ENCODE measurements at places on chromosomes 5 and 9.

GRCh38 chr9:37668116-37668601 lies 17.4 kb downstream of the FRMPD1 start:
- no peak overlapping the region for H3K4me3 ChIP-seq
- no peaks in the 10 kb centered on the region for H3K4me1 ChIP-seq
- DNase-seq = no peak
- no peaks in the 10 kb centered on the region for H3K36me3 ChIP-seq
- H3K27ac ChIP-seq = no peak overlapping the region
- peaks cover 2% of the 10 kb centered on the region for H3K27me3 ChIP-seq

- DNase-seq = no peak
- no peak overlapping the region for H3K4me3 ChIP-seq
- H3K4me1 ChIP-seq = no peaks in the 10 kb centered on the region
- H3K27ac ChIP-seq = no peak overlapping the region
- no peaks in the 10 kb centered on the region for H3K27me3 ChIP-seq
Measured at GRCh38 chr5:77356740-77357139, 135.4 kb downstream of the WDR41 start.

DNA sequence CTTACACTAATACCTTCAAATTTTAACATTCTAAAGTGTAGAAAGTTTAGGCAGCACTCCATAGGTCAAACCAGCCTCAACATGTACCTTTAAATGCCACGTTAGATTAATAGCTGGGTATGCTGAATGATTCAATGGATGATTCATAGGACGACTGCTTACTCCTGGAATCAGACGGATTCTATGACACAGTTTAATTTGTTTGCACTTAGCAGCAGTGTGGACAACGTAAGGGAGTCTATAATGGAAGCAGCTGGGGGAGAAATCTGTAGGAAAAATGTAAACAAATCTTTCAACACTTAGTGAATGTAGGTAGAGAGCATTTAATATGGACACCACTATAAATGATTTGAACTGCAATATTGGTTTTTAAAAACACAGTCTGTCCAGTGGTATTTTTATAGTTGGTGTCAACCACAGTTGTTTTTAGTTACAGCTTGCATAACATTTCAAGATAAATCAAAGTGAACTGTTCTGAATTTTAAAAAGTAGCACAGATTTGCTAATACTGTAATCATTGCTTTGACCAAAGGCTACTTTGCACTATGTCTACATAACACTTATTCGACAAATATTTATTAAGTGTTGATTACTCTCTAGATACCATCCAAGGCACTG lies 701.5 kb upstream of the MEF2C start:
- DNase-seq = no peak
- H3K27me3 ChIP-seq = no peaks in the 10 kb centered on the region
- H3K27ac ChIP-seq = no peak overlapping the region
- no peak overlapping the region for H3K4me3 ChIP-seq
- no peaks in the 10 kb centered on the region for H3K4me1 ChIP-seq
- no peaks in the 10 kb centered on the region for H3K36me3 ChIP-seq

DNA sequence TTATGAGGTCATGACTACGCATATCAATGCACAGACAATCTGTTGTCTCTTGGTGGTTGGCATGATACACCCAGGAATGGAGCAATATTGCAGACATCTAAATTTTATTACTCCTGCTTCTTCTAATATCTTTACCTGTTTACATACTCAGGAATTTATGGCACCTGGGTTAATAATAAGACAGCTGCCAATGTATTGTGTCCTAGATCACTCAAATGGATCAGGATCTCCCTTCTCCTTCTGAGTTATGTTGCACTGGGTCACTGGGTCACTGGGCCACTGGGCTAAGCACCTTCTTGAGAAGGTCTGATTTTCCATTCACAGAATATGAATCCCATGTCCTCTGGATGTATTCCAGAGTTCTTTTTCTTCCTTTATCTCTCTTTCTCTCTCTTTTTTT lies 41.8 kb downstream of the CCL28 start:
- no peak for DNase-seq
- H3K27ac ChIP-seq = no peak overlapping the region

DNA sequence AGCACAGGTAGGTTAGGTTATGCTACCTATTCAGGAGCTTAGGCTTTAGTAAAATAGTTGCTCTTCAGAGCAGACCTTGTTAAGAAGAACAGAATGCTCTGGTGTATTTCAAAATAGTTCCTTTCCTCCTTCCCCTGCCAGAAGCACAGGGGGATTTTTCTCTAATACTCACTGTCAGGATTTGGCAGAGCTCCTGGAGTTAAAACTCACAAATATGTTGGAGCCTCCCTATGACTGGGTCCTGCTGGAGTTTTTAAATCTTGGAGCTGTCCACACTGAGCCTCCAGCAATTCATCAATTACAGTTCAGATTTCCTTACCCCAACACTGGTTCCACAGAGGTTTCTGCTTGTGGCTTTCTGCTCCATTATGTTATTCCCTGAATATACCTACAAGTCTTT lies 1233.8 kb upstream of the WWC1 start:
- H3K27ac ChIP-seq = no peak overlapping the region
- H3K36me3 ChIP-seq = no peaks in the 10 kb centered on the region
- DNase-seq = no peak
- no peak overlapping the region for H3K4me3 ChIP-seq
- H3K4me1 ChIP-seq = no peaks in the 10 kb centered on the region
- no peaks in the 10 kb centered on the region for H3K27me3 ChIP-seq

- no peak overlapping the region for H3K27ac ChIP-seq
- peaks cover 29% of the 10 kb centered on the region for H3K4me1 ChIP-seq
- no peaks in the 10 kb centered on the region for H3K27me3 ChIP-seq
- no peak for DNase-seq
Measured at GRCh38 chr9:94861589-94862272, 135.2 kb downstream of the AOPEP start.

GRCh38 chr9:123364241-123364824 lies 8.3 kb downstream of the CRB2 start:
- no peak for DNase-seq
- H3K4me3 ChIP-seq = no peak overlapping the region
- no peaks in the 10 kb centered on the region for H3K36me3 ChIP-seq
- H3K4me1 ChIP-seq = peaks cover 12% of the 10 kb centered on the region

DNA sequence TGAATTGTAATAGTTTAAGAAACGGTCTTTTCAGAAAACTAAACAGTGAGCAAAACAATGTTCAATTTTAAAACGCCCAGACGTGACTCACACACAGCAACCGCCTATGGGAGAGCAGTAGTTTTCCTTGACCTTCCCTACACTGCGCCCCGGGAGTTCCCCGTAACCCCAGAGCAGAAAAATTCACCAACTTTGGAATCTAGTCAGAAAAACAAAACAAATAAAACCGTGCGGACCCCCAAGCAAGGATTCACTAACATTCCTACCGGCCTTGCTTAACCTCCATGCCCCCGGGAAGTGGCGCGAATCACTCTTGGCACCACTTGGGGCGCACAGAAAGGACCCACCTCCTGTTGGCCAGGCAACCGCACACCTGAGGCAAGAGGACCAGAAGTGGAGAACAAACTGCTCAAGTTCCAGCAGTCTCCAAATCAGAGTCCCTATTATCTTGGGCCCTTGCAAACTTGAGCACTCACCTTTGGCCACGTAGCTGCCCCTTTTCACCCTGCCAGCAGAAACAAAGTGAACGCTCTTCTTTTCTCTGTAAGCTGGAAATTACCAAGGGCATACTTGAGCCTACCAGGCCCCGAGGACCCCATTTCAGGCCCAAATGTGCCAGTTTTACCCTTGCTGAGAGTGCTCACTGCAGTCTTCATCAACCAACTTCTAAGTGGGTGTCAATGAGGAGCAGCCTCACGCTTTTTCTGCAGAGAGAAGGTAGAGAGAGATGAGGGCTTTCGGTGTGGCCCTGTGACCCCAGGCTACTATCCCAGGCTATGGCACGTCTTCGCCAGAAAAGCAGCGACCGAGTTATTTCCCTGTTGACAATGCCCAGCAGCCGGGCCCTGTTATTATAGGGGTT lies 189.7 kb downstream of the MEF2C start:
- H3K4me3 ChIP-seq = no peak overlapping the region
- peaks cover 24% of the 10 kb centered on the region for H3K4me1 ChIP-seq
- H3K36me3 ChIP-seq = no peaks in the 10 kb centered on the region

DNA sequence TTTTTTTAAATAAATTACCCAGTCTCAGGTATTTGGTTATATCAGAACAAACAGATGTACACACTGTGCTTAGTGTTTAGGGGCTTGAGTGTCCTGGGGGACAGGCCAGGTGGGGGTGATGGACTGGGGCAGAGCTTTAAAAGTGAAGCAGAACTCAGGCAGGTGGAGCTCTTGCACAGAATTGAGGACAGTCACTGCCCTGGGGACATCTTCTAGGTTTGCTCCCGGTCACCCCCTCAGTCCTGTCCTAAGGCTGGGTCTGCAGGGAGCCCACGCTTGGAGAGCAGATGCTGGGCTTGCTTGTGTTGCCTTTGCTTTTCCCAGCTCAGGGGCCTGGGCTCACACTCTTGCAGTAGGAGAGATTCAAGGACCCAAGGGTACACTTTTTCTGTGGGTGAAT lies 10.8 kb downstream of the GADD45G start:
- no peaks in the 10 kb centered on the region for H3K27me3 ChIP-seq
- H3K4me3 ChIP-seq = no peak overlapping the region
- H3K36me3 ChIP-seq = no peaks in the 10 kb centered on the region
- no peak overlapping the region for H3K27ac ChIP-seq

GRCh38 chr9:95266649-95267048 lies 50.9 kb downstream of the FANCC start:
- DNase-seq = no peak
- no peaks in the 10 kb centered on the region for H3K27me3 ChIP-seq
- no peak overlapping the region for H3K4me3 ChIP-seq

DNA sequence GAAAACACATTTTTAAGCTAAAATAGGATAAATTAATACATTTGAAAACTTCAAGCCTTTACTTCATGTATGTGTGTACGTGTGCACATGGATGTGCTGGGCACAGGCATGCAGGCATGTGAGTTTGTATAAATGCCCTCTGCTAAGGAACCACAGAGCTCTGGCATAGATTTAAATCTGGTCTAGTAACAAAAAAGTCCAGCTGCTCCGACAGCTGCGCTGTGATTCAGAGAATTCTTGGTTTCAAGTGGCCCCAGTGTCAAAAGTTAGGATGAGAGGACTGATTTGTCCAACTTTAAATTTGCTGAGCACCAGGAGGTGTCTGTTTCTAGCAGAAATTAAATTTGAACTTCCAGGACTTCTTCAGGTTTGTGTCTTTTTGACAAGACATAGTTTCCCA lies 203.7 kb upstream of the TUT7 start:
- no peaks in the 10 kb centered on the region for H3K4me1 ChIP-seq
- H3K27ac ChIP-seq = no peak overlapping the region
- no peak overlapping the region for H3K4me3 ChIP-seq
- no peak for DNase-seq
- no peaks in the 10 kb centered on the region for H3K27me3 ChIP-seq

- no peaks in the 10 kb centered on the region for H3K27me3 ChIP-seq
- no peaks in the 10 kb centered on the region for H3K4me1 ChIP-seq
- no peak overlapping the region for H3K4me3 ChIP-seq
- H3K36me3 ChIP-seq = no peaks in the 10 kb centered on the region
- H3K27ac ChIP-seq = no peak overlapping the region
- DNase-seq = no peak
Measured at GRCh38 chr9:76626141-76626540, 138.1 kb upstream of the PCA3 start.

- no peaks in the 10 kb centered on the region for H3K36me3 ChIP-seq
- no peak overlapping the region for H3K4me3 ChIP-seq
- no peak for DNase-seq
- peaks cover 15% of the 10 kb centered on the region for H3K4me1 ChIP-seq
Measured at GRCh38 chr5:35668319-35668718, 50.7 kb downstream of the SPEF2 start.

GRCh38 chr5:135384898-135385297 lies 14.1 kb downstream of the MACROH2A1 start:
- DNase-seq = no peak
- H3K27me3 ChIP-seq = no peaks in the 10 kb centered on the region
- peaks cover 37% of the 10 kb centered on the region for H3K4me1 ChIP-seq
- peaks cover 94% of the 10 kb centered on the region for H3K36me3 ChIP-seq
- no peak overlapping the region for H3K4me3 ChIP-seq

GRCh38 chr5:56595566-56595965 lies 219.8 kb upstream of the MAP3K1 start:
- H3K4me1 ChIP-seq = no peaks in the 10 kb centered on the region
- no peak for DNase-seq
- no peak overlapping the region for H3K27ac ChIP-seq
- no peaks in the 10 kb centered on the region for H3K36me3 ChIP-seq

GRCh38 chr9:27717991-27718390 lies 144.7 kb upstream of the C9orf72 start:
- no peaks in the 10 kb centered on the region for H3K36me3 ChIP-seq
- DNase-seq = no peak
- no peak overlapping the region for H3K27ac ChIP-seq
- H3K4me1 ChIP-seq = no peaks in the 10 kb centered on the region
- no peaks in the 10 kb centered on the region for H3K27me3 ChIP-seq

- no peaks in the 10 kb centered on the region for H3K36me3 ChIP-seq
- H3K27me3 ChIP-seq = no peaks in the 10 kb centered on the region
- H3K27ac ChIP-seq = no peak overlapping the region
- no peaks in the 10 kb centered on the region for H3K4me1 ChIP-seq
Measured at GRCh38 chr5:117295941-117296340, 721.3 kb upstream of the SEMA6A start.

- H3K27me3 ChIP-seq = no peaks in the 10 kb centered on the region
- no peaks in the 10 kb centered on the region for H3K4me1 ChIP-seq
- DNase-seq = no peak
- no peaks in the 10 kb centered on the region for H3K36me3 ChIP-seq
- no peak overlapping the region for H3K4me3 ChIP-seq
Measured at GRCh38 chr9:86550401-86550800, 196.2 kb upstream of the TUT7 start.

- no peak for DNase-seq
- no peaks in the 10 kb centered on the region for H3K36me3 ChIP-seq
Measured at GRCh38 chr9:110650261-110650660, 18.3 kb upstream of the MUSK start.

- no peak for DNase-seq
- no peak overlapping the region for H3K27ac ChIP-seq
- H3K36me3 ChIP-seq = no peaks in the 10 kb centered on the region
- H3K4me3 ChIP-seq = no peak overlapping the region
- H3K4me1 ChIP-seq = peaks cover 49% of the 10 kb centered on the region
Measured at GRCh38 chr9:110153431-110153830, 54.5 kb downstream of the C9orf152 start.

- H3K4me1 ChIP-seq = peaks cover 22% of the 10 kb centered on the region
- H3K4me3 ChIP-seq = no peak overlapping the region
- DNase-seq = peak; percentile 61
Measured at GRCh38 chr9:137672907-137673791, 54.3 kb downstream of the EHMT1 start.

GRCh38 chr9:97714435-97714834 lies 17.3 kb upstream of the XPA start:
- peaks cover 22% of the 10 kb centered on the region for H3K4me1 ChIP-seq
- H3K27me3 ChIP-seq = no peaks in the 10 kb centered on the region
- DNase-seq = no peak
- no peak overlapping the region for H3K4me3 ChIP-seq
- H3K27ac ChIP-seq = no peak overlapping the region
- no peaks in the 10 kb centered on the region for H3K36me3 ChIP-seq

All from CD4-positive, alpha-beta T cell (primary cell).